A549 treated with ZK216348 at 1 μM for 4 hours (cell line): ENCODE measurements at places on chromosomes 13 and 19. TPM values are rescaled to one million over a fixed set of nuclear protein-coding genes. Genes with fewer than 3 reads are reported as not detected.

GAPDHS gene
- not detected in 5 replicates for total RNA-seq

ABCC4 gene
- total RNA-seq = 16.3 to 26.9 TPM (median 24.6 TPM) in 5 replicates

HIPK4 gene
- total RNA-seq = 0.20 to 0.42 TPM (median 0.32 TPM) in 5 replicates

CCNE1 gene
- 23.8 to 30.0 TPM (median 24.9 TPM) in 5 replicates for total RNA-seq

ZNF331 gene
- total RNA-seq = 11.9 to 15.4 TPM (median 14.2 TPM) in 5 replicates

NXNL1 gene
- not detected in 5 replicates for total RNA-seq

DAND5 gene
- 0.08 to 0.19 TPM in 2 of 5 replicates, not detected in the others for total RNA-seq

ZNF723 gene
- not detected in 5 replicates for total RNA-seq

IL4I1 gene
- total RNA-seq = 0.19 to 0.88 TPM (median 0.64 TPM) in 5 replicates

KLHL1 gene
- total RNA-seq = not detected in 5 replicates

IRGC gene
- total RNA-seq = not detected in 5 replicates

RNF225 gene
- not detected in 5 replicates for total RNA-seq

KLK13 gene
- 0.31 to 0.38 TPM in 2 of 5 replicates, not detected in the others for total RNA-seq

UBE2L5 gene
- not detected in 5 replicates for total RNA-seq

CGB5 gene
- 0.39 to 0.84 TPM (median 0.75 TPM) in 5 replicates for total RNA-seq

GRK1 gene
- total RNA-seq = not detected in 5 replicates

ATP1A3 gene
- 2.0 to 6.2 TPM (median 5.0 TPM) in 5 replicates for total RNA-seq

ZNF728 gene
- not detected in 5 replicates for total RNA-seq

PCDH8 gene
- not detected in 5 replicates for total RNA-seq

PRR19 gene
- total RNA-seq = 3.5 to 4.9 TPM (median 3.7 TPM) in 5 replicates

LHFPL6 gene
- 6.2 to 7.0 TPM (median 6.8 TPM) in 5 replicates for total RNA-seq

POSTN gene
- total RNA-seq = 0.15 TPM in 1 of 5 replicates, not detected in the others

SLC25A41 gene
- total RNA-seq = 0.11 to 0.23 TPM (median 0.15 TPM) in 4 of 5 replicates, not detected in the other

SULT2B1 gene
- 12.0 to 18.2 TPM (median 16.6 TPM) in 5 replicates for total RNA-seq

DNASE2 gene
- 22.6 to 31.7 TPM (median 30.2 TPM) in 5 replicates for total RNA-seq

EFNB2 gene
- 3.4 to 4.5 TPM (median 4.0 TPM) in 5 replicates for total RNA-seq

PABPC3 gene
- total RNA-seq = 0.12 to 0.23 TPM (median 0.19 TPM) in 4 of 5 replicates, not detected in the other

ZNF229 gene
- 2.1 to 4.7 TPM (median 3.0 TPM) in 5 replicates for total RNA-seq

VSTM2B gene
- total RNA-seq = not detected in 5 replicates

PSPC1 gene
- 40.0 to 56.5 TPM (median 47.1 TPM) in 5 replicates for total RNA-seq

SLC1A6 gene
- total RNA-seq = not detected in 5 replicates

CGB2 gene
- 0.41 to 0.94 TPM in 2 of 5 replicates, not detected in the others for total RNA-seq

ZNF471 gene
- 0.04 to 0.22 TPM (median 0.14 TPM) in 4 of 5 replicates, not detected in the other for total RNA-seq

CIRBP gene
- total RNA-seq = 87.1 to 165 TPM (median 105 TPM) in 5 replicates

SPACA6 gene
- 7.6 to 19.2 TPM (median 13.6 TPM) in 5 replicates for total RNA-seq

ABCA7 gene
- total RNA-seq = 6.2 to 17.5 TPM (median 12.9 TPM) in 5 replicates

PPM1N gene
- 5.5 to 7.8 TPM (median 7.1 TPM) in 5 replicates for total RNA-seq

CEBPA gene
- 4.7 to 11.5 TPM (median 9.3 TPM) in 5 replicates for total RNA-seq

SPC24 gene
- total RNA-seq = 14.2 to 17.8 TPM (median 16.2 TPM) in 5 replicates

LILRB3 gene
- 0.07 to 0.24 TPM (median 0.14 TPM) in 4 of 5 replicates, not detected in the other for total RNA-seq

MTMR6 gene
- total RNA-seq = 4.8 to 10.1 TPM (median 8.9 TPM) in 5 replicates

KASH5 gene
- total RNA-seq = not detected in 5 replicates

ITGBL1 gene
- total RNA-seq = 1.2 to 2.0 TPM (median 1.6 TPM) in 5 replicates

LIN37 gene
- total RNA-seq = 21.9 to 27.2 TPM (median 23.2 TPM) in 5 replicates
